ENCODE measurements at places on chromosomes 1 and 21.

DNA sequence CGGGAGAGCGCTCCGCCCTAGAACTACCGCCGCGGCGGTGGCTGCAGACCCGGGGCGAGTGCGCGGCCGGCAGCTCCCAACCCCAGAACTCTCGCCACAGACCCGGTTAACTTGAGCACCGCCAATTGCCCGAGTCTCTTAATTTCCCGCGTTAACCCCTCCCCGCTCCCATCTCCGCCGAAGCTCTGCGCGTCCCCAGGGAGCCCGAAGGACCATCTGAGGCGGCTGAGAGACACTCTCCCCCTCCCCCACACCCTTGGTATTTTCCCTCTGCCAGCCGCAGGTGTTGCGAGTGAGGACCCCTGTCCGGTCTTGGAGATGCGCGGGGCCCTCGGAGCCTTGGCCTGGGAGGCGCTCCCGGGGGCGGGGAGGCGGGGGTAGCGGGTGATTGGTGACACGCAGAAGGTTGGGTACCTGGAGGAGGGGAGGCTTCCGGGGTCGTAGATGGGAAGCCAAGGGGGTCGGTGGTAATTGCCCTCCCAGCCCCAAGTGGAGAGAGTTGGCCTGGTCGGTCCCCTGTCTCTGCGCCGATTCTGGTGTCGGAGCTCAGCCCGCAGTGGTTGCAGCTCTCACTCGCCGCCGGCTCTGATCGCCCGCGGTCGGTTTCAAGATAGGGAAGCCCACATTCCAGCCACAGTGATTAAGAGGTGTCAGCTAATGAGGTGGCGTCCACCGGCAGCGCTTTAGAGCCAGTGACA lies 858 bp upstream of the SUSD4 start:
- DNase-seq: peak; percentile 9

GRCh38 chr1:223815020-223815853 lies 30.5 kb downstream of the TP53BP2 start:
- DNase-seq: no peak

- DNase-seq: no peak
Measured at GRCh38 chr1:231068762-231069161, 28.7 kb upstream of the FAM89A start.

GRCh38 chr1:107122225-107122624 lies 18.6 kb upstream of the NTNG1 start:
- DNase-seq: no peak

DNA sequence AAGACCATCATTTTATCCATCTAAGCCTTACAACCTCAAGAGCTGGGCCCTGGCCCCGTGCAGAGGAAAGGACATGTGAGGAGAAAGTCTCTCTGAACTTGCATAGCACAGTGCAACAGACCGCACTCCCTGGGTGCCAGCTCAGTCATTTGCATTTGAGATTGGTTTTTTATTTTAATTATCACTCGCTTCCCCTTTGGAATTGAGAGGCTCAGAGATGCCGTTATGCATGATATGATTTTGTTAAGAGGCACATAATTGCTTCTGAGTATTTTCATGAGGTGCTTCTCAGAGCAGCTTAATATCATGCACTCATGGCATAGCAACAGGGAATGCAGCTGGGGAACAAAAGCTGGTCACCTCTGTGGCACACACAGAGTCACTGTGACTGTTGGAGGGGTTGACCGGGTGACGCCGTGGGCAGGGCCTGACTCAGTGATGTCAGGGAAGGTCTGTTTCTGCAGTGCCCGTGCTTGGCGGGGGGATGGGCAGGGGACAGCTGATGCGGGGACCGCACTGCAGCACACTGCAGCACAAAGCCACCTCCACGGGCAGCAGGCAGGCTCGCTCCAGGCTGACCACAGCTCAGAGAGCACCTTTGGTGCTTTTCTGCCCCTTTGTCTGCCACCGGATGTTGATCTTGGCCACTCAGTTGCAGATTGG lies 43.2 kb upstream of the VAMP3 start:
- no peak for DNase-seq

DNA sequence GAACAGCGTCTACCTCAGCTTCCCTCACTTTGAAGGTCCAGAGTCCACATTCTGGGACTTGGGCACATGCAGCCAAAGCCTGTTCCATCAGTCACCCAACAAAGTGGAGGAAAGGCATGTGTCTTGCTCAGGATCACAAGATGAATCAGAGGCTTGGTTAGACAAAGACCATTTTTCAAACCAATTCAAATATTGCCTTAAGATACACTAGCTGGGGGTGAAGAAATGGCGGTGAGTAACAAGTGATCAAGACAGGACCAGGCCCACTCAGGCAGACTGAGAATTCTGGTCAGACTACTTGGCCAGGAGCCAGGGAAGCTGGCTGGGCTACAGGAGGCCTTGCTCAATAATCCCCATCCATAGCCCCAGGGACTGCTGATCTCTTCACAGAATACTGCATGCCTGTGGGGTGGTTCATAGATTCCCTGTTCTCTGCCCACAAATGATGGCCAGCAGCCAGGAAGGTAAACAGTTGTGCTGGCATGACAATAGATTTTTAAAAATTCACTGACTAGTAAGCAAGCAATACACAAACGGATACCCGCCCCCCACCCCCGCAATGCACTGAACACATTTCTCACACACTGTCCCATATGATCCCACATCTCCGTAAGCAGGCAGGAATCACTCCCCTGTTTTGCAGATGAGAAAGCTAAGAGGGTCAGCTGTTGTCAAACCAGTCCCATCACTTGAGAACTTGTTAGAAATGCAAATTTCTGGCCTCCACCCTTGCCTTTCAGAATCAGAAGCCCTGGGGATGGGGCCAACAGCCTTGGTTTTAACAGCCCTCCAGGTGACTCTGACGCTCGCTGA lies 27.2 kb downstream of the ERI3 start:
- no peak for DNase-seq

GRCh38 chr1:15066191-15066590 lies 87.4 kb upstream of the TMEM51 start:
- DNase-seq: no peak

- no peak for DNase-seq
Measured at GRCh38 chr1:230901671-230902070, 33.4 kb upstream of the C1orf198 start.

GRCh38 chr1:219067350-219067712 lies 106.3 kb upstream of the LYPLAL1 start:
- DNase-seq: no peak

GRCh38 chr1:91502672-91503184 lies 2.1 kb downstream of the CDC7 start:
- no peak for DNase-seq

- DNase-seq: no peak
Measured at GRCh38 chr1:182147136-182147820, 85.8 kb upstream of the ZNF648 start.

GRCh38 chr1:117794073-117794472 lies 135.3 kb downstream of the GDAP2 start:
- no peak for DNase-seq

- peak; percentile 74 for DNase-seq
Measured at GRCh38 chr1:15950763-15951295, 25.1 kb downstream of the ZBTB17 start.

DNA sequence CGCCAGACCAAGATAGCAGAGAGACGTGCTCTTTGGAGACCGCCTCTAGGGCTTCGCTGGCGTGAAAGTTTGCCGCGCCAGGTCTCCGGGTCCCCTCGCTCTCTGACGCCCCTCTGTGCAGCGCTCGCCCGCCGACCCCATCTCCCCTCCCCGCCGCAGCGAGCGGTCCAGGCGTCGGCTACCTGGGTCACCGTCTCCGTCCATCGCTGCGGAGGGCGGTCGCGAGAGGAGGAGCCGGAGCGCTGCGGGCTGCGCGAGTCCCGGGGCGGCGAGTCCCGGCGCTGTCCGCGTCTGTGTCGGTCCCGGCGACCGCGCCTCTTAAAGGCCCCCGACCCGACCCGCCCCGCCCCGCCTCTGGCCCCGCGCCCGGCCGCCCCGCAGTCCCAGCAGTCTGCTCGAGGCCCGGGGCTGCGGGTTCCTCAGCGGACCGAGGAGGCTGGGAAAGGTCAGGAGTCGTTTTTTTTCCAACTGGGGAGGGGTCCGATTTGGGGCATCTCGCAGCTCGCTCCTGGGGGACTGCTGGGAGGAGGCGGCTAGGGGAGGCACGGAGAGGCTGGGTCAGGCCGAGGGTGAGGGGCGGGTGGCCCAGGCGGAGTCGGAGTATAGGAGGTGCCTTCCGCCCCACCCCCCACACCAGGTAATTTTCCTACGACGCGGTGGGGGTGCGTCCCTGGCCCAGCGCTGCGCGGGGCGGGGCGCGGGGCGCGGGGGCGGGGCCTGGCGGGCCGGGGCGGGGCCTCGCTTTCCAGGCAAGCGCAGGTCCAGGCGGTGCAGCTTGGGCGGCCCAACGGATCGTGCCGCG lies at the start of the genes FBXO2 and FBXO44:
FBXO2 (minus strand) TSS at position 293 of the 802 bp plus-strand sequence; CDS start at position 204, 89 bp downstream.
FBXO44 (plus strand) TSS at position 741 of the 802 bp plus-strand sequence. CDS start 959 bp downstream, outside the sequence.
- peak; percentile 44 for DNase-seq

- DNase-seq: no peak
Measured at GRCh38 chr1:224149709-224150108, 33.3 kb upstream of the DEGS1 start.

- DNase-seq: no peak
Measured at GRCh38 chr1:47186267-47187185, 3.3 kb downstream of the PDZK1IP1 start.

GRCh38 chr1:228403231-228403631 lies 3.4 kb downstream of the TRIM11 start:
- DNase-seq: no peak

DNA sequence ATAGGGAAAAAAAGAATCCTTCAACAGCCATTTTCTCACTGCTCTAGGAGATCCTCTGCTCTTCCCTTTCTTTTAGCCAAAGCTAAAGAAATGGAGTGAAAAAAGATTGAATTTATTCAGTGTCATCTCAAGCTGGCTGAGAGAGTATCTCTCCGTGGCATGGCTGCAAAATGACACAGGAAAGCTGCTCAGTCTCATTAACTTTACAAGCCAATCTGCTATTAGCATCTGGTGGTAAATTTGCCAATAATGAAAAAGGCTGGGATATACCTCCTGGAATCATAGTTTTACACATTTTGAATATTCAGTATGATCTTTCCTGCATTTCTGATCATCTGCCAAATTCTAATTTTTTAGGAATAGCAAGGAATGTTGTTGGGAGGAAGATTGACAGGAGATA lies 176.8 kb upstream of the CHRM3 start:
- DNase-seq: no peak

DNA sequence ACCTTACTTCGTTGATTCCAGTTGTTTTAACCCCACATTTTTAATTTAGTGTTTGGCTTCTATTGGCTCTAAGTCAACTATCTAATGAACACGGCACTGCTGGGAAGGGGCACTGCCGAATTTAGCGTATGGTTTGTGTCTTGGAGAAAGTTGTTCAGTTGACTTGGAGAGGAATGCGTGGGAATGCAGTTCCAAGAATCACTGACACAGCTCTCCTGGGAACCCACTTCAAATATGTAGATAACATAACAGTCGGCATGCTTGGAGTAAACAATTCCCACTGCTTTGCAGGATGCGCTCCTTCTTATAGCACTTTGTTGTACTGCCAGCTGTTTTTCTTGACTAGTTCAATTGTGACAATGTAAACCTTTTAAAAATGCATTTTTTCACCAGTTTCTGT lies 104.3 kb downstream of the RYR2 start:
- no peak for DNase-seq

GRCh38 chr1:39959651-39960333 lies 4.8 kb downstream of the MFSD2A start:
- DNase-seq: no peak

- no peak for DNase-seq
Measured at GRCh38 chr1:116943438-116943837, 33.7 kb downstream of the PTGFRN start.

DNA sequence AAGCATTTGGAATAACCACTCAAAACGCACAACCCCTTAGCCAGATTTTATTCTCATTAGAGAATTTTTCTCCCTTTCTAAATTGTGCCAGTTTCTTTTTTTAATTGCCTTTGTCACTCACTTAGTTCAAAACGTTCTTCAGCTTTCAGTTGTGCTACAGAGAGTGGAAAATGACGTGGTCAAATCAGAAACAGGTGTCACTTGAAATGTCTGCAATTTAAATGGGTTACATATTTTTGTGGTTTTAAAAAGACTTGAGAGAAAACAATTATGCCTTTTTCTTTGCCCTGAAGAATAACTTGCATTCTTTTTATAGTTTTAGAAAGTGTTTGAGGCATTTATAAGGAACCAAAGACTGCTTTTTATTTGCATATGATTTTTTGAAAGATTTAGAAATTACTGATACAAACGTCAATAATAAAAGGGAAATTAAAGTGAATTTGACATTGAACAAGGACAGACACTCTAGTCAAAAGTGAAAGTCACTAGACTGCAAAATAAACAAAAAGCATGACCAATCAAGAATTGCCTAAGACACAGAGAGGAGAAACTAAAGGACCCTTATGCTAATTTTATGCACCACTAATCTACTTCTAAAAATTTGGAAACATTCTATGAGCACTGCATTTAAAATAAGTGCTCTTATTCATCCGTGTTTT lies 191.0 kb downstream of the TPR start:
- no peak for DNase-seq

GRCh38 chr1:222073307-222073995 lies 331.6 kb upstream of the DUSP10 start:
- no peak for DNase-seq

GRCh38 chr1:228410015-228410414 lies 3.4 kb upstream of the TRIM11 start:
- no peak for DNase-seq

DNA sequence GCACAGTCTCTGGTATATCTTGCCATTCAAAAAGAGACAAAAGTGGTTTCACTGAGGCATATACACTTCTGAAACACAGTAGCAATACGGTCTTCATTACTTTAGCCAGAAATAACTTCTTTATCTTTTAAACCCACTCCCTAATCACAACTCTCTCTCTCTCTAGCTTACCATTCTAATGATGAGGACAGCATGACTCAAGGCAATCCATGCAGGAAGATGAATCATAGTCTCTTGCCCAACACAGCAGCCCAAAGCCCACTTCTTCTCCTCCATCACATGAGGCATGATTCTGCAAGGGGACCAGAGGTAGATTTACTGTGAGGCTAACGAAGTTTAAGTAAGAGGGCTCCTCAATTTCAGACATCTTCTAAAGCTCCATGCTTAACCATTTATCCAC lies 285.0 kb upstream of the NR5A2 start:
- DNase-seq: peak; percentile 0

DNA sequence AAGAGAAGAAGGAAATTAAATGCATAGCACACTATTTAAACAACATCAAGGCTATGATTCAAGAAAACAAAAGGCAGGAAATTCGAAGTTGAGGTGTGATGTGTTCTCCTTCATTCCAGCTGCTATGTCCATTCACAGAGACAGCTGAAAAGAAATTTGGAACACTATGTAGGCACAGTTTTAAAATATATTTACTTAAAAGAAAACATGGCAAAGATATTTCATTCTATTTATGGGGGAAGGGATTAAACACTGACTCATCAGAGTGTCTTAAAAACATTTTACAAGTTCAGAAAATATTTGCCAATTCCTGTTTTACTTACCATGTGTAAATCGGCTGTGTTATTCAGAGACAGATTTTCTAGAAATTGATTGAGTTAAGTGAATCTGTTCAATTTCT lies 39.4 kb upstream of the NGF start:
- DNase-seq: no peak
